ENCODE measurements at places on chromosomes 7 and 10.

DNA sequence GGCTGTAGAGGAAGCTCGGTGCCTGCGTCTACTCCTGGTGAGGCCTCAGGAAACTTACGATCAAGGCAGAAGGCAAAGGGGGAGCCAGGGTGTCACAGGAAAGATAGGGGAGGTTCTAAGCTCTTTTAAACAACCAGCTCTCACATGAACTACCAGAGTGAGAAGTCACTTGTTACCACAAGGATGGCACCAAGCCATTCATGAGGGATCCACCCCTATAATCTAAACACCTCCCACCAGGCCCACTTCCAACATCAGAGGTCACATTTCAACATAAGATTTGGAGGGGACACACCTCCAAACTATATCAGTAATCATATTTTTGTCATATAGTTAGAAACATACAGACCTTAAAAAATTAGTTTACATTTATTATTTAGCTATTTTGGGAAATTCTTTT is 9.4 kb downstream of the NOC3L start:
- no peak for DNase-seq

DNA sequence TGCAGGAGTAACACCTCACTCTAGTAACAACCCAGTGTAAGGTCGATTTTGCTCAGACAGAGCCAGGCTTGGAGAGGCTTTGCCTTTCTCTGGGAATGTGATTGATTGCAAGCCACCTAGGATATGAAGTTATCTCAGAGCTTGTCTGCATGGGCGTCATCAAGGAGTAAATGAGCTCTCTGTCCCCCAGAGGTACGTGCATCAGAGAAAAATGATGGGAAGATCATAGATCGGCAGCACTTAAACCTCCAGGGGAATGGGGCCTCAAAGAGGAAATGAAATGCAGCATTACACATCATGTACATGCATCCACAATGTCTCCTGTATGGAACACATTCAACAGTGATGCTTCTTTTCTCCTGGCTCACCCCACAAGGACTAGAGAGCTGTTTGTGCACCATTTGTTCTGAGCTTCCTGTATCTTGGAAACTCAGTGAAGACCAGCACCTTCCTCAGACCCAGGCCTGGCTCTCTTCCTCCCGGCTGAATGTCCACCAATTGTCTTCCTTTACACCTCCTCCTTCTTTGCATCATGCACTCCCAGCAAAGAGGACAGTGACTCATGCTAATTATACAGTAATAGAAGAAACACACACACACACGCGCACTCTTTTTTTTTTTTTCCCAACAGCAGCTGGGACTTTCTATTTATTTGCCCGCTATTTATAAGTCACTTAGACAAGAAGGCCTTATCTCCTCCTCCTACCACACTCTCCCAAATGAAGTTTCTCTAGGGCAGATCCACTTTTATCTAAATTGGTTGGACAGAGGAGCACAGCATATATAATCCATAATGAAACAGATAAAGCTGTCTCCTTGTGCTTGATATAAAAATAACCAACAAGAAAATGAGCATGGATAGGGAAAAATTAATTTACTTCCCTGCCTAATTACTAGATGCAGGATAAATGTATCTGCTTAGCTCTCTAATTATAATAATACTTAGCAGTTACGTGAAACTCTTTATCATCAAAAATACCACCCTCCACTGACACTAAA is 990.7 kb downstream of the CCSER2 start:
- DNase-seq: no peak

DNA sequence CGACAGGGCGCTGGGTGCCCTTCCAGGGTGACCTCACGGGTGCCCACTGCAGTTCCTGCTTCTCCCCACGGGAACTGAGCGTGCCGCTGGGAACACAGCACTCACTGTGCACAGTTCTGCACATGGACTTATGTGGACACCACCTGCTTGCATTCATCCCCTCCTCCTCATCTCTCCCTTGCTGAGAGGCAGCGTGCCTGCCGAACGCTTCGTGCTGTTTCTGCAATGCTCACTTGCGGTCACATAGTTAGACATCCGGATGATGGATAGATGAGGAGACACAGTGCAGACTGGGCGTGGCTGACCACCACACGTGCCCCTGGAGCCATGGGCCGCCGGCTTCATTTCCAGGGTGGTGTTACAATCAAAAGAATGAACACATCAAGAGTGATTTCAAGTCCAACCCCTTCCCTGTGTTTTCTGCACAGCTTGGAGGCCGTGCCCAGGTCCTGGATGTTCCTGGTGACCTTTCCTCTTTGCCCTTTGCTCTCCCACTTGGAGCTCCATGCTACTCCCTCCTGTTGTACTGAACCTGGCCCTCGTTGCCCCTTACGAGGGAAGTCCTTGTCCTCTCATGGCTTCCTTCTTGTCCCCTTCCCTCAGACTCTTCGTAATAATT is 119.4 kb downstream of the VIPR2 start:
- no peak for DNase-seq

GRCh38 chr10:44243851-44244510 is 140.9 kb downstream of the CXCL12 start:
- DNase-seq: no peak

- DNase-seq: no peak
Measured at GRCh38 chr10:104907521-104907920, 266.4 kb downstream of the SORCS3 start.

GRCh38 chr10:43683451-43684291 is 35.0 kb upstream of the ZNF32 start:
- peak; percentile 14 for DNase-seq

DNA sequence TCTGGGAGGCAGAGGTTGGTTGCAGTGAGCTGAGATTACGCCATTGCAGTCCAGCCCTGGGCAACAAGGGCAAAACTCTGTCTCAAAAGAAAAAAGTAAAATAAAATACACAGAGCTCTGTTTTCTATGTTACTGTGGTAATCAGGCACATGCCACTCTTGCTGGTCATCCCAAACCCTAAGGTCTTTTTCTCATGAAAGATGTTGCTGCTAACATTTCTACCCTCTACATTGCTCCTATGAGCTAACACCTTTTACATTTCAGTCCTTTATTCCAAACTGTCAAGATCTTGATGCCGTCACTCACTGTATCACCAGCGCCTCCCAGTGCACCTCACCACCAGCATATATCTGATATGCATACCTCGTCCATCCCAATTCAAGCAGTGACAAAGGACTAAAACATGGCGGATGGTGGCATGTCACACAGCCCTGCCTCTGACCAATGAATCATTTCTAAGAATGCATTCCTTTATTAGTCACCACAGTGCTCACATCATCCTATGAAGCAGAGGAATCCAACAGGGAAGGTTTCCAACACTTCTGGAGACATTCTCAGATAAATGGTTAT is 4.3 kb downstream of the DAGLB start:
- DNase-seq: no peak

DNA sequence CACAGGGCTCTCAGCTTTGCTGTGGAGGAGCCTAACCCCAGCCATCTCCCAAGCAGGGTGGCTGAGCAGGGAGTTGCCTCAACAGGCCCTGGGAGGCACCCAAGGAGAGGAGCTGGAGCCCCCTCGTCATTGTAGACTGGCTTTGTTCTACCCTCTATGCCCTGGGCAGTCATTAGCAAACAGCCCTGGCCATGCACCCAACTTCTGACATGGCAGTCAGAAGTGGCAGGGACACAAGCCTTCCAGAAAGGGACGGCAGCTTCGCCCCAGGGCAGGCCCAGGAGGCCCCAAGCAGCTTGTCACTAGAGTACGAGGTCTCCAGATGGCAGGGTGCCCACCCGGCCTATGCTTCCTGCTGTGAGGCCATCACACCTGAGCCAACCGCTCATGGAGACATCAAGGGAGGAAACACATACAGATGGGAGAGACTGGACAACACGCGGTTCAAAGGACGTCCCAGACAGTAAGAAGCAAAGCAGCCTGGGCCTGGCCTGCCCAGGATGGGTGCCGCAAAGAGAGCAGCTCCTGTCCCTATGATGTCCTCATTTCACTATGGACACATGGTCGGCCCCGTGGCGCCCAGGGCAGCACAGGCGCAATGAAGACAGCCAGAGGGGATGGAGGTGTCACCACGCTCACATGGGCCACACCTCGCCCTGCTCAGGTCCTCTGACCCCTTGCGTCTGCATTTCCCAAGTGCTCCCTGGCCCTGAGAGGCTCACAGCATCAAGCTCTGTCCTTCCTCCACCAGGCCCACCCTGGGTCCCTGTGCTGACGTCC is 190.9 kb upstream of the CXCL12 start:
- DNase-seq: no peak

DNA sequence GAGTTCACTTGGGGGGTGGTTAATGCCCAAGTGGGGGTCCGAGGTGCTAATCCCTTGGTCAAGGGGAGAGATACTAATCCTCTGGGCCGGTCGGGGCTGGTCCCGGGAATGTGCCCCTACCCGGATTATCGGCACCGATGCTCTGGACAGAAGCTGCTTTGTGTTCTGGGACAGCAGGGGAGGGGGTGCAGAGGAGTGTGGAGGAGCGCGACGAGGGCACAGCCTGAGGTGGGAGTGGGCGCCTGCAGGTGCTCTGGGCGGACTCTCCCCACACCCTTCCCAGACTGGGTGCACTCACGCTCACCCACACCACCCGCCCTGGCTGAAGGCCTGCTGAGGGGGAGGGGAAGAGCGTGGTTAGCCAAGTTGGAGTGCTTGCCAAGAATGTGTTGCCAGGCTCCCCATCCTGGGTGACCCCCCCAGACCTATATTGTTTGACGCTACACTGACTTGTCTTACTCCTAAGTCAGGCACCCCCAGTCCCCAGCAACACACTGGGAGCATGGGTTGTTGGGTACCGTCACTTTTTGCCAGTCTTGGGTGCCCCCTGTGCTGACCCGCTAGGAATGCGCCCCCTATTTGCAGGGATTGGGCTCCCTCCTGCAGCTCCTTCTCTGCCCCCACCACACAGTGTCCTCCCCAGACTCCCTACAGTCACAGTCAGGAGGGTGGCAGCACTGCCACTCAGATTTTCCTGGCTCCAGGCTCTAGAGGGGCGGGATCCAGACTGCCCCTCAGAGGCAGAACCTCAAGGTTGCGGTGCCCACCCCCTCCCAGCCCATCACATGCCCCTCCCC is 1.2 kb downstream of the SLC4A2 start:
- no peak for DNase-seq

- no peak for DNase-seq
Measured at GRCh38 chr10:52785418-52785817, 12.8 kb upstream of the MBL2 start.

DNA sequence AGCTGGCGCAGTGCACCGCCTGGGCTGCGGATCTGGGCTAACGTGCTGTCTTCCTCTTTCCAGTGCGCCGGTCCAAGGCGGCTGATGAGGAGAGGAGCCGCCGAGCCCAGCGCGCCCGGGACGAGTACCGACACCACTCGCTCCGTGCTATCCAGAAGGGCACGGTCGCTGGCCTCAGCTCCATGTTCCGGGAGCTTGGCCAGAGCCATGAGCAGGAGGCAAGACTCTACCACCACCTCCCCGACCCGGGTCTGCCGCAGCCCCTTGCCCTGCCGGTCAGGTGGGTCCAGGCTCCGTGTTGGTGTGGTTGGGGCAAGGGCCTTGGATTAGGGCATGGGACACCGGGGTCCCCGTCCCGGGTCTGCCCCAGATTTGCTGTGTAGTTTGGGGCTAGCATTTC is 65.8 kb downstream of the SH2D4B start:
- DNase-seq: no peak

- no peak for DNase-seq
Measured at GRCh38 chr10:100873146-100873826, 39.5 kb upstream of the SLF2 start.

GRCh38 chr10:94230134-94230785 is 132.5 kb downstream of the NOC3L start:
- DNase-seq: no peak

DNA sequence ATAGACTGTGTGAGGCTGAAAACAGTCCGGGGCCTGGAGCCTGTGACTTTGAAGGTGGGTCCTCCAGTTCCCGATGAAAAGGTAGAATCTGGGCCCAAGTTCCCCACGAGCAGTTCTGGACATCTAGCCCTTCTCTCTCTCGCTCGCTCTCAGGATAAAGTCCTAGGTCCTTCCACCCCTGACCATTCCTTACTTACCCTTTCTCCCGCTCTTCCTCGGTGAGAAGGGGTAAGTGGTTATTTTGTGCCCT is 713 bp downstream of the IMMP2L start:
- no peak for DNase-seq

DNA sequence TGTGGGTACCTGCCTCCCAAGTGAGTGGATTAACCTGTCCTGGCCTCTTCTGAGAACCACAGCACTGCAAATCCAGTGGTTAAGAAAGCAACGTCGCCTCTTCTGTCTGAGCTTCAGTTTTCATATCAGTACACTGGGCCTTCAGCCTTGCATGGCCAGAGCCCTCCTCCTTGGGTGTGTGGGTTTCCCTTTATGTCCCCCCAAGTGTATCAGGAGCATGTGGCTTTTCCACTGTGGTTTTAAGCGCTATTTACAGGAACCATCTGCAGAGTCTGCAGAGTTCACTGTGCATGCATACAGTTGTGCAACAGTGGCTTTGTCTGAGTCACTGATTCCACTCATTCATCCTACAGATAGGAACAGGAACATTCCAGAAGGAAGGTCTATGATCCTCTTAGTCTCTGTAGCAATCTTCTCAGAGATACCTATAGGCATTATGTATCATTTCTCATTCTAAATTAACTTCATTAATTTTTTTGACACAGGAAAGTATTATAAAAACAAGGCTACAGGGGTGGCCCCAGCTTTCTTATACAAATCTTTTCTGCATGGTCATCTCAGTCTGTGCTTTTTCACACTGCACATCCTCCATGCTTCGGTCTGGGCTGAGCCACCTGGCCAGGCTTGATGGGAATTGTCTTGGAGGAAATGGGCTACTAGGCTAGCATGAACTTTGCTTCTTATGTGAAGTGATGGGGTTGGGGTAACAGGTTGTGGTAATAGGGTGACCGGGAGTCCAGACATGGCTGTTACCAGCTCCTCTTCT is 17.1 kb downstream of the MBL2 start:
- no peak for DNase-seq
